Omental fat pad (tissue), 4 donors: ENCODE measurements at places on chromosomes 16 and 17.
A peak's percentile ranks its signal among the peaks of the same experiment; 100 is the strongest.

DNA sequence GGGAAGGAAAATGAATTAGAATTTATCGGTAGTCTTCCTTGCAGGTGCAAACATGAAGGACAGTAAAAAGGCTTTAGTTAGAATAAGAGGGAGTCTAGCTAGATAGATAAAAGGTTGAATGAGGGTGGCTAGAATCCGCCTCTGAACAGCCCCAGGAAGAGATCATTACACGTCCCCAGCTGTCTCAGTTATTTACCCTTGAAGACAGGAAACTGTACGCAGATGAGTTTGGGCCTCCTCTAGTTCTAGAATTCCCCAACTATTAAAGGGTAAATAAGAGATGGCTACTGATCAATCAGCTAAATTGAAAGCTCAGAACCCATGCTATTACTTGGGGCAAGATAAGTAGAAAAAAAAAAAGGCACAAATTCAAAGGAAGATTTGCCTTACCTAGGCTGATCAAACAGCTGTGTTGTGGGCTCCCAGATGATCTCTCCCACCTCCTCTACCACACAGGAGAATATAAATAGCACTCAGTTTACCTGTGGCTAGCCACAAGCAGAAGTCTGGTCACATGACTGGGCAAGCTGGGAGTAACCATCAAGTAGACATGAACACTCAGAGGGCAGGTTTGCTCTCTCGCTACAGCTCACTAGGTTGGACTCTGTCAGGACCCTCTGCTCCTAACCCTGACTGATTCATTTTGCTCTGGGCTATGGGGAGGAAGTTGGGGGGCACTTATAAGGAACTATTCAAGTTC lies 17.0 kb downstream of the FAM117A start:
- DNase-seq = no peak

GRCh38 chr16:82067042-82067803 lies 32.2 kb downstream of the HSD17B2 start:
- no peak for DNase-seq

GRCh38 chr17:41492771-41493170 lies 3.1 kb upstream of the KRT36 start:
- no peak for DNase-seq

DNA sequence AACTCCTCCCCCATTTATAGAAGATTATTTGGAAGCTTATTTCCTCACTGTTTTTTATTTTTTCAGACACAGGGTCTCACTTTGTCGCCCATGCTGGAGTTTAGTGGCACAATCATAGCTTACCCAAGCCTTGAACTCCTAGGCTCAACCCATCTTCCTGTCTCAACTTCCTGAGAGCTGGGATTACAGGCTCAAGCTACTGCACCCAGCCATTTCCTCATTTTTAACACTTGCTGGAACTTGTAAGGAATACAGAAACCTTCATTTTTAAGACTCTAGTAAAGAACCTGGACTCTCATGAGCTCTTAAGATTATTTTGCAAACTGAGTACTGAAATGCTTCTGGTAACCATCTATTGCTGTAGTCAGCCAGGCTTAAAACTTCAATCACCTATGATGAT lies 29.9 kb downstream of the KANSL1 start:
- no peak for DNase-seq

GRCh38 chr17:19460700-19461099 lies 49.7 kb downstream of the RNF112 start:
- no peak for DNase-seq

DNA sequence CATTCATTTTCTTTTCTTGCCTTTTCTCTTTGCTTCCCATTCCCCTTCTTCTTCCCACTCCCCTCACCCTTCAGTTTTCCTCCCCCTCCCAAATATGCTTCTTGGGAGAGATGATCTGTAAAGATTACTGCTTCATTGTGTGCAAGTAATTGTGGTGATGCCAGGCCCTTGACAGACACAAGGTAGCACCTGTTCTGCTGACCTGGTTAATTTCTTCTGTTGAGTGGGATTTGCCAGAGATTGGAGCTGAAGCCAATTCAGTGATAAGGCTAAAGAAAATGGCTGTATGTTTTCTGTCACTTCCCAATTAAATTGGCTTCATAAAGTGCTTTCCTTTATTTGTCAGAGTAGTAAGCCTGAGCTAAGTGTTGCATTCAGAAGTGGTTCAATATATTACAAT lies 44.5 kb downstream of the AATF start:
- DNase-seq = no peak

- no peak for DNase-seq
These were observed 8.1 kb downstream of the DOC2B start for GRCh38 chr17:173166-173911.

- no peak for DNase-seq
These were observed 157.2 kb downstream of the RAB11FIP4 start for GRCh38 chr17:31548709-31549108.

- no peak for DNase-seq
These were observed 71.6 kb downstream of the PGS1 start for GRCh38 chr17:78449983-78450595.

GRCh38 chr16:11164482-11165270 lies 91.3 kb downstream of the SOCS1 start:
- no peak for DNase-seq

DNA sequence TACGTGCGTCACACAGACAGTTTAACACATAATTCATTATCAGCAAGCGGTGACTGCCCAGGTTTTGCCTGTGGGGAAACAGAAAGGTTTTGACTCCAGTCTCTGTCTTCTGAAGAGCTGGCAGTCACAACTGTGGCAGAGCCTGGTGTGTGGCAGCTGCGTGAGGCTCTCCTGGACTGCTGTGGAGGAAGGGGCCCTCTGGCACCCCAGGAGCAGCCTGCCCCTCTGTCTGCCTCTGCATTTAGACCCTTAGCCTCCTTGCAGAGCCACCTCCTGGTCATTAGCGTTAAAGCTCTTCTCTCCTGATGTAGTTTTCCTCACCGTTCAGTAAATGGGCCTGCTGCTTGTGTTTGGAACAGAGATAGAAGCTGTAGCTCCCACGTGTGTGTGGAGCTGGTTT lies 10.9 kb downstream of the RAB40C start:
- no peak for DNase-seq

- DNase-seq = peak; percentile 48
These were observed 56.2 kb downstream of the PRMT7 start for GRCh38 chr16:68367030-68367429.

- DNase-seq = no peak
These were observed 32.9 kb downstream of the WDR45B start for GRCh38 chr17:82615084-82616020.

- DNase-seq = no peak
These were observed 3.3 kb upstream of the SLC16A3 start for GRCh38 chr17:82225368-82226029.

GRCh38 chr17:49565948-49566491 lies 9.7 kb upstream of the NXPH3 start:
- peak; percentile 46 for DNase-seq

DNA sequence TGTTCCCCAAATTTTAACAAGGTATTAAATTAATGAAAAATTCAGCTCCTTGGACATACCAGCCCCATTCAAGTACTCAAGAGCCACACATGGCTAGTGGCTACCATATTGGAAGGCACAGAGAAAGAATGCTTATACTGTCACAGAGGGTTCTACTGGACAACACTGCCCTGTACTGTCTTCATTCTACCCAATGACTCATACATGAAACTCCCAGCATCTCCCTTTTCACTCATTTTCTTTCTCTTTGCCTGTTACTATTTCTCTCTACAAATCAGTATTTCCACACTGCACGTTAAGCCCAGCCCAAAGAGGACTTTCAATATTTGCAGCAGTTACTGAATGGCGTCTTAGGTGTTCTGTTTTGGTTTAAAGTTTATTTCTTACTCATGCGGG lies 72.1 kb upstream of the RCVRN start:
- no peak for DNase-seq

DNA sequence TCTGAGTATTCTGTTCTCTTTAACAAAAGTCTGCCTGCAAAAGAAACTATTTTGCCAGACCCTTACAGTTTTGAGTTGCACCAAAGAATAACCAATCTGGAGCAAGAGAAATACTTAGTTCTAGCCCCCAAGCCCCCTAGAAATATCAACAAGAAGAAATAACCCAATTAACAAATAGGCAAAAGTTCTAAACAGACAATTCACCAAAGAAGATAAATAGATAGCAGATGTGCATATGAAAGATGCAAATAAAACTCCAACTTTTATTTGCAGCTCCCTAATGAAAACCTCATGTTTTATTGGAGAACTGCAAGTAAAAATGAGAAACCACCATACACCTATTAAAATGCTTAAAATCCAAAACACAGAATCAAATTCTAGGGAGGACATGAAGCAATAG lies 1308.0 kb downstream of the CDH11 start:
- DNase-seq = no peak

DNA sequence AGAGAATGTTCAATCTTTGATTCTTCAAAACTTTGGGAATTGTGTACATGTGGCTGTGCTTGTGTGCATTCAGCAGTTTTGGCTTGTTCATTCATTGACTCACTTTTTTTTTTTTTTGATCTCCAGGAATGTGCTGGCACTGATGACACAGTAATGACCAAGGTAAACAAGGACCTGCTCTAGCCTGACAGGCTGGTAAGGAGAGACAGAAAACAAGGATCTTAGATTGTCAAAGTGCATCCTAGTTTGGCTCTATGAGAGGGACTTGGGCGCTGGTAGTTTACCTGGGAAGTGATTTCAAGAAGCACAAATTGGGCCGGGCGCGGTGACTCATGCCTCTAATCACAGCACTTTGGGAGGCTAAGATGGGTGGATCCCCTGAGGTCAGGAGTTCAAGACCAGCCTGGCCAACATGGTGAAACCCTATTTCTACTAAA lies 233.1 kb upstream of the WSCD1 start:
- DNase-seq = no peak

DNA sequence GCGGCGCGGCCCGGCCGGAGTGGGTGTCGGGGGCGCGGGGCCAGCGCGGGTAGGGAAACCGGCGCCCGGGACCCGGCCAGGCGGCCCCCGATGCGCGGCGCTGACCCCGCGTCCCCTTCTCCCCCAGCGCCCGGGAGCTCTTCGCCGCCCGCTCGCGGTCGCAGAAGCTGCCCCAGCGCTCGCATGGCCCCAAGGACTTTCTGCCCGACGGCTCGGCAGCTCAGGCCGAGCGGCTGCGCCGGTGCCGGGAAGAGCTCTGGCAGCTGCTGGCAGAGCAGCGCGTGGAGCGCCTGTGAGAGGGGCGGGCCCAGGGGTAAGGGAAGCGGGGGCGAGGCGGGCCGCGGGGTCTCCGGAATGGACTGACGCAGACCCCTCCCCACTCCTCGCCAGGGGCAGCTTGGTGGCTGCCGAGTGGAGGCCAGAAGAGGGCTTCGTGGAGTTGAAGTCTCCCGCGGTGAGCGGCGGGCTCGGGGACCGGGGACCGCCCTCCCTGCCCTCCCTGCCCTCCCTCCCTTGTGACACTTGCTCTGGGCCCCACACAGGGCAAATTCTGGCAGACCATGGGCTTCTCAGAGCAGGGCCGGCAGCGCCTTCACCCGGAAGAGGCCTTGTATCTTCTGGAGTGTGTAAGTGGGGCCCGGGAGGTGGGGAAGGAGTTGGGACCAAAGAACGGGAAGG lies 430 bp downstream of the TSEN54 start:
- DNase-seq = no peak

DNA sequence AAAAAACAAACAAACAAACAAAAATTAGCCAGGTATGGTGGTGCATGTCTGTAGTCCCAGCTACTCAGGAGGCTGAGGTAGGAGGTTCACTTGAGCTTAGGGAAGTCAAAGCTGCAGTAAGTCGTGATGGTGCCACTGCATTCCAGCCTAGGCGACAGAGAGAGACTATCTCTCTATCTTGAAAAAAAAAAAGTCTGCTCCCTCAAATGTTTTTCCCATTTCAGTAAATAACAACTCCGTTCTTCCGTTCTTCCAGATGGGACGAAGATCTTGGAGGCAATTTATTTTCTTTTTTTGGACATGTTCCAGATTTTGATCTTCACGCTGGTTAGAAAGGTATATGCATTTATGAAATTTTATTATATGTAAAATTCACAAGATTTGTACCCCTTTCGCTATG lies 19.0 kb downstream of the ERAL1 start:
- DNase-seq = no peak

DNA sequence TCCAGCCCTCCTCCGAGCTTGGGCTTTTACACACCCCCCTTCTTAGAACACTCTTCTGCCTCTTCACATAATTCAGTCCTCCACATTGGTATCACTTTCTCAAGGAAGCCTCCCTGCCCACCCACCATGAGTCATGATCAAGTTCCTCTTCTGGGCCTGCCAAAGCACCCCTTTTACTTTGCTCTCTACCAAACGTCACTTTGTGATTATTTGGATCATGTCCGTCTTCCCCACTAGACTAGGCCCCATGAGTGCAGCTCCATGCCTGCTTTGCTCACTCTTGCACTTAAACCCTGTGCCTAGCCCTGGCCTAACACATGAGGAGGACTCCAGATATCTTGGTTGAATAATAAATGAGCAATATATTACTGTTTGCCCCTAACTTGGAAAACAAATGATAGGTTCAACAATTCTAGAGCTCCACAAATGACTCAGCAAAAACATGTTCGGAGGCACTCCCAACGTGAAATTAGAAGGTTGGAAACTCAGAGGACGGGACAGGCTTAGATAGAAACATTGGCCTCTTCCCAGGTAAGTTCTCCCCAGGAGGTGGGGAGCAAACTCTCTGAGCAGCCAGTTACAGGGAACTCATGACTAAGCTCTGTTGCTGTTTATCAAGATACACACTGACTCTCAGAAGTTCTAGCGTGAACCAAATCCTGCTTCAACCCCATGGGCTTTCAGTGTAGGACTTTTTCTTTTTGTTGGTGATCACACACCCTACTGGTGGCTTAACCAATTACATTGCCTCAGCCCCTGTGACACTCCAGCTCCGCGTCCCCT lies 28.3 kb downstream of the G6PC1 start:
- no peak for DNase-seq

- no peak for DNase-seq
These were observed 13.4 kb downstream of the WWP2 start for GRCh38 chr16:69775563-69775962.

DNA sequence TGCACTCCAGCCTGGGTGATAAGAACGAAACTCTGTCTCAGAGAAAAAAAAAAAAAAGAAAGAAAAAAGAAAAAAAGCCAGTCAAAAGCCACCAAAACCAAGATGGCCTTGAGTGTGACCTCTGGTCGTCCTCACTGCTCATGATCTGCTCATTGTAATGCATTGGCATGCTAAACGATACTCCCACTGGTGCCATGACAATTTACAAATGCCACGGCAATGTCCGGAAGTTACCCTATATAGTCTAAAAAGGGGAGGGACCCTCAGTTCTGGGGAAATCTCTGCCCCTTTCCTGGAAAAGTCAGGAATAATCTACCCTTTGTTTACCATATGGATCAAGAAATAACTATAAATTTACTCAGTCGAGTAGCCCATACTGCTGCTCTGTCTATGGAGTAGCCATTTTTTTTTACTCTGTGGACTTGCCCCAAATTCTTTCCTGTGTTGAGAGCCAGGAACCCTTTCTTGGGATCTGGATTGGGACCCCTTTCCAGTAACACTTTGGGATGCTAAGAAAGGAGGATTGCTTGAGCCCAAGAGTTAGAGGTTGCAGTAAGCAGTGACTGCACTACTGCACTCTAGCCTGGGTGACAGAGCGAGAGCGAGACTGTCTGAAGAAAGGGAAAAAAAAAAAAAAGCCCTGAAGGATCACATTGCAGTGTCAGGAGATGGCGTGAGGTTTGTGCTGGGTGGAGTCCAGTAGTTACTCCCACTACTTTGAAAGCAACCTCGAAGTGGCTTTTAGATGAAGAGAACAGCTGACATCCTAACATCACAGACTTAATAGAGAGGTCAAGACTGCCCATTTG lies 3.7 kb upstream of the TMEM231 start:
- no peak for DNase-seq

- peak; percentile 76 for DNase-seq
These were observed at the start of gene LPCAT2 for GRCh38 chr16:55508941-55509931. Gene LPCAT2, plus strand, starts transcription at chr16:55509072. Its CDS starts 110 bp downstream, at chr16:55509182.

GRCh38 chr17:13619462-13619861 lies 17.7 kb upstream of the HS3ST3A1 start:
- DNase-seq = no peak

- no peak for DNase-seq
These were observed 185.5 kb downstream of the FOXL1 start for GRCh38 chr16:86763819-86764218.
